ENCODE measurements at places on chromosomes 16 and 17.

DNA sequence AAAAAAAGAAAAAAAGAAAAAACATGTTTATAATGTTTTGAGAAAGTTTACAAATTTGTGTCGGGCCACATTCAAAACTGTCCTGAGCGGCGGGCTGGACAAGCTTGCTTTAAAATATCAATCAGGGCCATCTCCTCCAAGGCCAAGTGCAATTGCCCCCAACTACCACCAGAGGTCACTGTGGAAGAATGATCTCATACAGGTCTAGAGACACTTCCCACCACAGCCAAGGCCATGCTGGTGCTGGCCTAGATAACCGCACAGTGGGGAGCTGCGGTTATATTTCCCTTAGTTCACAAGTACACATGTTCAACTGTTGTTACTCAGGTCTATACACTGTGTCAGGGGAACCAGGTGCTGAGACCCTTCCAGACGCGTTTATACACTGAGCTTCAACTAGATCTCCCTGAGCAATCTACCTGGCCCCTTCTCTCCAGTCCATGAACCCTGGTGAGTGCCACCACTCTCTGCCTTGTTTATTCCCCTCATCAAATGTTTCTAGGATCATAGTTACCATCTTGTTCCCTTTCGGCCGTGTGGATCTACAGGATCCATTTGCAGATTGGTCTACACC lies 83.8 kb upstream of the CCL2 start:
- peak; percentile 62 for DNase-seq

DNA sequence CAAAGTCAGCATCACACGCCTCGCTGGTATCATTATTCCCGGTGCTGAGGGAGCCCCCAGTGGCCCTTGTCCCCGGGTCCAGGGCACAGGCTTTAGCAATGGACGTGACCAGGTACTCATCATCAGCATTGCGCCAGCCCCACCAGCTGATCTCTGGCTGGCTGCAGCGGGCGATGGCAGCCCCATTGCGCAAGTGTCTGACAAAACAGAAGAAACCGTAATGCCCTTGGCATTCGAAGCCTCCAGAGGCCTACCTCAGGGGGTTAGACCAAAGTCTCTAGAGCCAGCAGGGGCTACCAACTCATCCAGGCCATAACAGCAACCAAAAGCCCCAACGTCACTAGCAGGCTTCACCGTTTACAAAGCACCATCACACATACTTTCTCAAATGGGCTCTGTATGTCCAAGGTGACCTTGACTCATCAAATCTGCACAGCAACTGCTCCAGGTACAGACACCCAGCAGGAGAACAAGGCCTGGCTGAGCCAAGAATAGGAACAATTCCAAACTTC lies 7.3 kb downstream of the MTMR4 start:
- DNase-seq, result no peak

GRCh38 chr16:69314534-69314933 lies 3.4 kb downstream of the VPS4A start:
- no peak for DNase-seq

DNA sequence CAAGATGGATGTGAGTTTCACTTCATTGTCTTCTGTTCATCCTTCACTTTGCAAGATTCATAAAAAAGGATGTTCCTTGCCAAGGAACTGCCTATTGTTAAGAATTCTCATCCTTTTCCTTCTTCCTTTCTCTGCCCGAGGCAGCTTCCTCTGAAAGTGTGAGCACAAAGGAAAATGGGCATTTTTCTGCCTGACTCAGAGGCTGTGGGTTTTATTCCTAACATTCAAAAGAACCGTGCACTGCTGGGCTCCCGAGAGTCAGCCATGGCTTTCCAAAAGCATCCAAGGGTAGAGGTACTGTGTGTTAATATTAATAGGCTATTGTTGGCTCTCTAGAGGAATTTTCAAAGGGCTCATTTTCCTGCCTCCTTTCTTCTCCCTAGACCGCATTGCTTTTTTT lies 289.4 kb downstream of the ABCC12 start:
- no peak for DNase-seq

- no peak for DNase-seq
Observed at GRCh38 chr17:64174686-64175456, 44.9 kb upstream of the ERN1 start.

- DNase-seq, result no peak
Observed at GRCh38 chr16:79395591-79395990, 204.9 kb downstream of the MAF start.

GRCh38 chr16:52976539-52977167 lies 76.0 kb downstream of the CHD9NB start:
- DNase-seq, result no peak

GRCh38 chr17:81866440-81867169 lies 4.5 kb downstream of the ARHGDIA start:
- peak; percentile 23 for DNase-seq

GRCh38 chr17:21095735-21096134 lies 31.0 kb upstream of the DHRS7B start:
- no peak for DNase-seq

DNA sequence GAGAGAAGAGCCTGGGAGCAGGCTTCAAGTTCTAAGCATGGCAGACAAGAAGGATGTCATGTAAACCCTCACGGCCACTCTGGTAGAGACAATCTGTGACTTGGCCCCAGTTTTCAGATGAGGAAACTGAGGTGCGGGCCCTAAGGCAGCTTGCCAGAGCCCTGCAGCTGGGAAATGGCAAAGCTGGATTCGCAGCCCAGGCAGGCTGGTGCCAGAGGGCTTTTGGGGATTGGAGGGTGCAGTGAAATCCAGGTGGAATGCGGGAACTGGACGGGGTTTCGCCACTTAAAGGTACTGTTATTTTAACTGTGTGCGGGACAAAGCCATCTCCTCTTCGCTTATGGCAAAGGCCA lies 477 bp upstream of the OSGIN1 start:
- no peak for DNase-seq

- peak; percentile 56 for DNase-seq
Observed at GRCh38 chr17:56653877-56654276, 60.4 kb downstream of the NOG start.

GRCh38 chr17:75265614-75266315 lies 4.1 kb downstream of the MRPS7 start:
- no peak for DNase-seq

DNA sequence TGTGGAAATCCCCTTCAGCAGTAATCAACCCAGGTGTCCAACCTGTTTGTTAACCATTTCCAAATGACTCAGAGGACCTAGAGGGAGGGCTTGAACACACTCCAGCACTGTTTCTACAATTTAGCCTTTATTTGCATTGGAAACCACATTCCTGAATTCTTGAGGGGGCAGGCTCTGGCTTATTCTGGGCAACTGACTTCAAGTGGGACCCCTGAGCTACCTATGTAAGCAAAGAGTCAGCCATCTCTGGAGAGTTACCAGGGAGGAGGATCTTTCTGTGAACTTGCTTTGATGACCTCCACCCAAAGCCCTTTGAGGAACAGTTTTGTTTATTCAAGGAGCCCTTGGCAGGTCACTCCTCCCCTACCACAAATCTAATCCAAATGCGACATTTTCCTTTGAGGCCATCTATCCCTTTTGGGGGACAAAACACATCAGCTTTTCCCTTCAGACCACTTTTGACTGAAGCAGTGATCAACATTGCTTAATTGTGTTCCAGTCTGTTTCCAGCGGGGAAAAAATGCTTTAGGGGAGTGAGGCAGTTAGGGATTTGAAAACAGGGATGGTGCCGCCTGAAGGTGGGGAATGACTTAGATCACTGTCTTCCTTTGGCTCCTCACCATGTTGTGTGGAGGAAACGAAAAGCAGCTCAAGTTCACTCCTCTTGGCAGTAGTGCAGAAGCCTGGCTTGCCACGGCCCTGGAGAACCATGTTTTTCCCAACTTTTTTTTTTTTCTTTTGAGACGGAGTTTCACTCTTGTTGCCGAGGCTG lies 46.2 kb downstream of the TUBD1 start:
- no peak for DNase-seq

- DNase-seq, result no peak
Observed at GRCh38 chr17:80317706-80317980, 57.0 kb downstream of the RNF213 start.

GRCh38 chr16:29909391-29909790 lies 9.1 kb downstream of the ASPHD1 start:
- DNase-seq, result no peak

DNA sequence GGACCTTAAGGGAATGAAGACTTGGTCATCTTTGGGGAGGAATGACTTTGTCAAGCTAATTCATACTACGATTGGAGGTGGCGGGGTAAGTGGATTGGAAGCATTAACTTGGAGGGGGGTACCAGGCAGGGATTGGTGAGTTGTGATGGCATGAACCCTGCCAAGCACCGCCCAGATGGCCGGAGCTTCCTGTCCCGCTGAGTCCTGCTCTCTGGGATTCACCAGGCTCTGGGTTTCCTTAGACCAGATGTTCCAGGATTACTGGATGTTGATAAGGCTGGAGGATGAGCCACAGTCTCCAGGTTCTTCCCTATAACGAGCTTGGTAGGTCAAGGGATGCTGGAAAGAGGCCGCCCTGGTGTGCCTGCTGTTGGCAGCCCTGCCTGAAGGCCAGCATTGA lies 154.9 kb downstream of the SDK2 start:
- no peak for DNase-seq

DNA sequence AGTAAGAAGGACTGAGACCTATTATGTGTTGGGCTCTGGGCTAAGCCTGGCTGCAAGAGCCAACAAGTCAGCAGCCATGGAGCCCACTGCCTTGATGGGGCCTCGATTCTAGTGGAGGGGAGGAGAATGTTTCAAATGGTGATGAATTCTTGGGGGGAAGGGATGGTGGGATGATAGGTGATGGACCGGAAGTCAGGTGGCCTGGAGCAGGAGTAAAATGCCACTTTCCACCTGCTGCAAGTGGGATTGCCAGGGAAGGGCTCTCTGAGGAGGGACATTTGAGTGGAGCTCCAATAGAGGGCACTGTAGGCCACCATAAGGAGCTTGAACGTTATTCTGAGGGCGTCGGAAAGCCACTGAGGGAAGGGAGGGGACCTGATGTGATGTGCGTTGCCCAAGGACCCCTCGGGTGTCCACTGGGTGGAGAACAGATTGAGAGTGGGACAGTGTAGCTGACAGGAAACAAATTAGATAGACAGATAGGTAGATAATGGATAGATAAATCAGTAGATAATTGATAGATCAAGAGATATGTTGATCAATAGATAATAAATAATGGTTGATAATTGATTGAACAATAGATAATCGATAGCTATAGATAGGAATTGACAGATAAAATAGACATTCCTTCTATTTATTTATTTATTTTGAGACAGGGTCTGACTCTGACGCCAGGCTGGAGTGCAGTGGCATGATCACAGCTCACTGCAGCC lies 18.2 kb upstream of the NXPH3 start:
- peak; percentile 56 for DNase-seq

DNA sequence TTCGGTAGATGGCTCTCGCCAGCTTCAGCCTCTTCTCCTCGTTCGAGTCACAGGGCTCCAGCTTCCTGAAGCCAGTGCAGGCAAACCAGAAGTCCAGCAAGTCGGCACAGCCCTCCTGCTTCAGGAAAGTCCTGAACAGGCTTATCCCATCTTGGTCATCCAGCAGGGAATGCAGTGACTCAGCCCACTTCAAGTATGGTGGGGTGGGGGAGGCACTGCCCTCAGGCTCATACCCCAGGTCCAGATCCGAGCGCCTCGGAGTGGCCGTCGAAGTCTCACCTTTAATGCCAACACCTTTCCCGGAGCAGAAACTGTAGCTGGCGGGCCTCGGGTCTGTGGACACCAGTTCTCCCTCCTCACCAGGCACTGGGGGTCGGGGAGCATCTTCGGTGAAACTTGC lies 5.9 kb downstream of the AXIN1 start:
- no peak for DNase-seq

GRCh38 chr17:83082424-83082823 lies 3.0 kb downstream of the METRNL start:
- DNase-seq, result no peak

DNA sequence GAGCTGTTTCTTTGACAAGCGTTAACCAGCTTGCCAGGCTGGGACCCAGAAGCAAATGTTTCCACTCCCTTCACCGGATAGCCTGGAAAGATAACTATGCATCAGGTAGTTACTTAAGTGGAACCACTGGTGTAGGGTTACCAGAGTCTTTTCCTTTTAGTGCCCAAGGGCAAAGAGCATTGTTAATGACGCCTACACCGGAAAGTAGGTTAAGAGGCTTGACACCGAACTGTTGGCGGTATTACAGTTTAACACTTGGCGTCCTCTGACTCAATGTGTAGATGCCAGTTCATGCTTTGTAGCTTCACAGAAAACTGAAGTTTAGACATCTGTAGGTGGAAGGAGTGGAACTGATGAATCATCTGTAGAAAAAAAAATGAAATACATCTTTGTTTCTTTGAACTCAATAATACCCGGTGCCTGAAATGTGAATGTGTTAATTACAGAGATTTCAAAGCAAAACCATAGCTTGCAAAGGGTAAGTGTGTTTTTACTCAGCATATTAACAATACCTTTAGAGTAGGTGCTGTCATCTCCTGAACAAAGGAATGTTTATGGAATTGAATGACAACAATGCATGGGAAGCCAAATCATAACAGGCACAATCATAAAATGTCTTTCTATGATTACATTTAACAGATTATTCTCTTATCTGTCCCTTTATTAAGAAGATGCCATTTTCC lies 426.7 kb upstream of the SALL1 start:
- no peak for DNase-seq

DNA sequence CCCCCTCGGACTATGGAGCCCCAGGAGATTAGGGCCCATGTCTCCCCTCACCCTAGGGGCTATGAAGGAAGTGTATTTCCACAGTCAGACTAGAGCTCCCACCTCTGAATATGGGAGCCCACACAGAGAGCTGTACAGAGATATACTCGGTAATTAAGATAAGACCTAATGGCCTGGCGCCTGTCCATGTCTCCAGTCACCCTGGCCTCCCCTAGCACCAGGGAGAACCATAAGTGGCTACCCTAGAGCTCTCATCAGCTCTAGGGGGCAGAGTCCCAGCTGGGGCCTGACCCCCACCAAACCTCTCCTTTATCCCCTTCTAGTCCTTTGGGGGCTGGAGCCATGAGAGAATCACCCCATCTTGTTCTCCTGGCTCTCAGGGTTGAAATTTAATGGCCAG lies 2.4 kb downstream of the TMEM101 start:
- DNase-seq, result no peak

GRCh38 chr16:20944861-20945574 lies 44.4 kb downstream of the LYRM1 start:
- peak; percentile 52 for DNase-seq

GRCh38 chr16:4263504-4264436 lies 9.1 kb downstream of the TFAP4 start:
- DNase-seq, result peak; percentile 16

DNA sequence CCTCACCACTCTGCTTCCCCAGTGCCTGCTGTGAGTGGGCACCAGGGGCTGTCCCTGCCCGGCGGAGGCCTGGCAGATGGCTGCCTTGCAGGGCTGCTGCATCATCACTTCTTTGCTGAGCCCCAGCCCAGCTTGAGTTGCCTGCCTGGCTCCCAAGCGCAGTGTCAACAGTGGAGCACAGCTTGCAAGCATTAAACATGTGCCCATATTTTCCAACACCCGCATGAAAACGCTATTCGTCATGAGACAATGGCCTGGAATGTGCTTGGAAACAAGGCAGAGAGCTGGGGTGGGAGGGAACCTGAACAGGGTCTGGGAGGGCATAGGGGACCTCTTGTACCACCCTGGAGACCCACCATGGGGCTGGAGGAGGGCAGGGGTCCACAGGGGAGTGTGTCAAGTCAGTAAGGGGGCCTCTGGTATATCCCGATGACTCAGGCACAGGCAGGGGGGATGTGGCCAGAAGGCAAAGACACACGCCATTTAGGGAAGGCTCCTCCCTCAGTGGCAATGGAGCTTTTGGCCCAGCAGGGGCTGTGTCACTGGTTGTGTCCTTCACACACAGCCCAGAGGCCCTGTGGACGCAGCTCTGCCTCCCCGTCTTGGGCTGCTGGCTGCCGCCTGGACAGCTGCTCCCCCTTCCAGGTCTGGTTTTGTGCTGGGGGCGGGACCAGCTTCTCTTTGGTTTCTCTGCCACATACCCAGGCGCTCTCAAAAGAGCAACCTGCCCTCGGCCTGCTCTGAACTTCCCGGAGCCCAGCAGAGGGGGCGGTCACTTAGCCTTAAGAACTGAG lies 17.4 kb upstream of the MTSS2 start:
- DNase-seq, result no peak

All from activated CD4-positive, alpha-beta T cell treated with anti-CD3 and anti-CD28 coated beads, Interleukin-2, amount 50 U/mL, for 48 hours (primary cell).